Diencephalon (tissue), 1 donor: ENCODE measurements at places on chromosomes 2 and 18. TPM values are rescaled to one million over a fixed set of nuclear protein-coding genes. Genes with fewer than 3 reads are reported as not detected.

Gene INHBB
- total RNA-seq, result 11.3 TPM

Gene UGT1A7
- not detected for total RNA-seq

Gene HOXD4
- not detected for total RNA-seq

Gene TEX44
- total RNA-seq, result not detected

Gene FAP
- 2.3 TPM for total RNA-seq

Gene HIBCH
- 30.0 TPM for total RNA-seq
